ENCODE measurements at places on chromosomes 16 and 17.

DNA sequence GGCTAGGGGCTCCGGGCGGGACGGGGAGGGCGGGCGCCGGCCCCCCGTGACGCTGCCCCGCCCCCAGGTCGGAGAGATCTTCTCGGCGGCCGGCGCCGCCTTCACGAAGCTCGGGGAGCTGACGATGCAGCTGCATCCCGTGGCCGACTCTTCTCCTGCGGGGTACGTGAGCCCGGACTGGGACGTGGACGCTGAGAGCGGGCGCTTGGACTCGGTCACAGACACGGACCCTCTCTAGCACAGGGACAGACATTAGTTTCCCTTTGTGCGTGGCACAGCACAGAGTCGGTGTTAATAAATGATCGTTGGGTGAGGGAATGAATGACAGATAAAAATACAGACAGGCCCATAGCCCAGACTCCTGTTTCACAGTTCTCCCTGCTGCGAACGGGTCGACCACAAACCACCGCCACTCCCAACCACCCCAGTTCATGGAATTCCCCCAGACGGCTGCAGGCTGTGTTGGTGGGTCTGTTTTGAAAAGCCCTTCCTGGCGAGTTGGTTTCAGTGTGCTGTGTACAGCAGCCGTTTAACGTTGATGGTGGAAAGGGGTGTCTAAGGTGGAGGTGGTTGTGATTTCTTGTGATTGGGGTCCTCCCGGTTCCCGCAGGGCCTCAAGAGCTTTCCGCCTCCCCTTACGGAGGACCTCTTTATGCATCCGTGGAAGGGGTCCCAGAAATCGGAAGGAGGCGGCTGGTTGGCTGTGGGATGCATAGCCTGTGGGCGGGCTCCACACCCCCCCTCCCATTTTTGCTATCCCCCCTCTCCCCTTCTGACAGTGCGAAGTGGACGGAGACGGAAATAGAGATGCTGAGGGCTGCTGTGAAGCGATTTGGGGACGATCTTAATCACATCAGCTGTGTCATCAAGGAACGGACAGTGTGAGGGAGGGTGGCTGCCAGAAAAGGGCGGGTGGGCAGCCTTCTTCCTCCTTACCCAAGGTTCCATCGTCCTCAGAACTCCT, 2.9 kb downstream of the RNASEK start:
- no peak for DNase-seq

DNA sequence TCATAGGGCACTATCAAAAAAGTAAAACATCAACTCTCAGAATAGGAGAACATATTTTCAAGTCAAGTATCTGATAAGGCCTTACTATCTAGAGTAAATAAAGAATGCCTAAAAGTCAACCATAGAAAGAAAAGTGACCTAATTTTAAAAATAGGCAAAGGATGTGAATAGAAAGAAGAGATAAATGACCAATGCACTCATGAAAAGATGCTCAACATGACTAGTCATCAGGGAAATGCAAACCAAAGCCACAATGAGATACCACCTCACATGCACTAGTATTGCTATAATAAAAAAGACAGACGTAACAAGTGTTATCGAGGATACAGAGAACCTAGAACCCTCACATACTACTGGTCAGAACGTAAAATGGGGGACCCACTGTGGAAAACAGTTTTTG, 90.8 kb downstream of the DYNLRB2 start:
- DNase-seq: no peak

- no peak for DNase-seq
Observed at GRCh38 chr16:74500907-74501306, 79.6 kb upstream of the CLEC18B start.

DNA sequence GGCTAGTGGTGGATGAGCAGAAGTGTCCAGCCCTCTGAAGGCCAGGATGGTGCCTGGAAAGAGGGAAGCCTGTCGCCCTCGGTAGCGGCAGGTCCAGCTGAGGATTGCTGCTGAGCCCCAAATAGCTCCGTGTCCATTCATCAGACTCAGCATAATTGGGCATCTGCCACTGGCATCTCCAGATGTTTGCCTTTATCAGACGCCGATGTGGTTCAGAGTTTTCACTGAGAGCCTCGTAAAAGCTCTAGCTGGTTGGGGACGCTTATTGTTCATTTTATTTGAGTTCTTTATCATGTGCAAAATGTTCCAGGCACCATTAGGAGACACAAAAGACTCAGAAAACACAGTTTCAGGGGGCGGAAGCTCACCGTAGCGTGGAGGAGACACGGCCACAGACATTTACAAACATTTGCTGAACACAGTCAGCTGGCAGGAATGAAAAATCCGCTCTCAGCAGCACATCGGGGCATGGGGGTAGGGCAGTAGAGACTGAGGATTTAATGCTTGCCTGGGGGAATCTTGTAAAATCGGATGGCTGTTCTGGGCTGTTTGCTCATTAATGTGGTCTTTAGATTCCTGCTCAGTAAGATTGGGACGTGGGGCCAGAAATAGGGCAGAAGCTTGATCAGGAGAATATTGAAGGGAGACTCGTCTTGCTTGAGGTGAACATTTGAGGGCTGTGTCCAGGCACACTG, 41.7 kb downstream of the SMPD3 start:
- peak; percentile 5 for DNase-seq

- DNase-seq: no peak
Observed at GRCh38 chr17:33905338-33905800, 349.7 kb upstream of the CCL2 start.

- DNase-seq: no peak
Observed at GRCh38 chr16:79393564-79393963, 207.0 kb downstream of the MAF start.

- DNase-seq: no peak
Observed at GRCh38 chr17:39576187-39576586, 31.5 kb downstream of the NEUROD2 start.

DNA sequence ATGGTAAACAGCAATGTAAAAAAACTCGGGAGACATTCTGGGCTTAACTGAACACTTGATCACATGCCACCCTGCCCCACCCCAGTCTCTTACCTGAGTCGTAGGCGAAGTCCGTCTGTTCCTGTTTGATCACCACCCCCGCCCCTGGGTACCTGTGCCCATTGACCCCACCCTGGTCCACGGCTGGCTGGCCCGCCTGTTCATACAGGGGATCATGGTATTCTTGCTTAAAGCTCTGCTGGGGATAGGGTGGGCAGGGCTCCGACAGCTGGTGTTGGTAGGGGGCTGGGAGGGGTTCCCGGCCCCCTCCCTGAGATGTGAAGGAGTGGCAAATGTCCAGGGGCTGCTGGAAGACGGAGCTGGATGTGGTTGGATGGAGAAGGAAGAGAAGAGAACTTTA, 13.6 kb downstream of the ETV4 start:
- no peak for DNase-seq

DNA sequence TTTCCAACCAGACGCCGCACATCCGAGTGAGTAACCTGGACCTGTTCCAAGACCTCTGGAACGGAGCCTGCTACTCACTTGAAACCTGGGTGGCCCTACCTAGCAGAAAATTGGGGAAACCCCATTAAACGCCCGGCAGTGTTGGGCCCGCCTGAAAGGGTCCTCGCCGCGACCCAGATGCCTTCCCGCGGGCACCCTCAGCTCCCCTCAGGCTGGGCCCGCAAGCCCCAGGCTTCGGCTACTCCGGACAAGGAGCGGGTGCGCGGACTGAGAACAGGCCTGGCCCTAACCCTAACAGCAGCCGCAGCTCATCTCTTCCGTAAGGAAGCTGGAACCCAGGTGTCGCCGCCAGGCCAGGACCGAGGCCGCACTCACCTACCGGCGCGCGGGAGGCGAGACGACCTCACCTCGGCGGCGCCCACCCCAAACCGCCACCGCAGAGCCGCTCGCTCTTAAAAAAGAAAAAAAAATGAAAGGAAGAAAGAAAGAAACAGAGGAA, 344 bp downstream of the PSME3IP1 start:
- DNase-seq: no peak

- no peak for DNase-seq
Observed at GRCh38 chr16:19382084-19382801, 35.4 kb upstream of the TMC5 start.

- DNase-seq: no peak
Observed at GRCh38 chr17:46136820-46137219, 56.4 kb downstream of the KANSL1 start.

- no peak for DNase-seq
Observed at GRCh38 chr16:972316-973002, 1.7 kb upstream of the LMF1 start.

DNA sequence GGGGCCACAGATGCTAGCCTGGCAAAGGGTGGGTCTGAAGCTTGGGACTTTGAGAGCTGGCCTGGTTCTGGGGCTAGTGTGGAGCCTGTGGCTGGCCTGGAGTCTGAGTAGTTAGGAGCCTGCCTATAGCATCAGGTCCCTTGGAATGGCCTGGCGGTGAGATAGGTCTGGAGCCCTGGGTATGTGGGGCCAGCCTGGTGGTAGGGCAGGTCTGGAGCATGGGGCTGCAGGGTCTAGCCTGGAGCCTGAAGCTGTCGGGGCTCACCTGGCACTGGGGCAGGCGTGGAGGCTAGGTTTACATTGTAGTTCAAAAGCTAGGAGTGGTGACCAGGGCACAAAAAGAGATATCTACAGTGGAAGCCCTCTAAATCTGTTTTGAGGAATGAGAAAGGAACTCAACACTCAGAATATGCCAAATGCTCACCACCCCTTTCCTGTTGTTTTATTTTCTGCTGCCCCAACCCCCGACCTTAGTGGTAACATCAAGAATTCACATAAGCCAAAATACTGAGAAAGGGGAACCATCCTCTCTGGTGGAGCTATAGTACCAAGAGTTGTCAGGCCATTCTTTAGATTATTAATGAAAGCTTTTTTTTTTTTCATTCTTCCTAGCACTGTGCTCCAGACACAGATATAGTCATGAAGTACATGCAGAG, 100.3 kb downstream of the TANC2 start:
- DNase-seq: no peak

- no peak for DNase-seq
Observed at GRCh38 chr16:73025856-73026210, 22.1 kb downstream of the ZFHX3 start.

- DNase-seq: no peak
Observed at GRCh38 chr16:50160495-50161164, 7.5 kb downstream of the TENT4B start.

DNA sequence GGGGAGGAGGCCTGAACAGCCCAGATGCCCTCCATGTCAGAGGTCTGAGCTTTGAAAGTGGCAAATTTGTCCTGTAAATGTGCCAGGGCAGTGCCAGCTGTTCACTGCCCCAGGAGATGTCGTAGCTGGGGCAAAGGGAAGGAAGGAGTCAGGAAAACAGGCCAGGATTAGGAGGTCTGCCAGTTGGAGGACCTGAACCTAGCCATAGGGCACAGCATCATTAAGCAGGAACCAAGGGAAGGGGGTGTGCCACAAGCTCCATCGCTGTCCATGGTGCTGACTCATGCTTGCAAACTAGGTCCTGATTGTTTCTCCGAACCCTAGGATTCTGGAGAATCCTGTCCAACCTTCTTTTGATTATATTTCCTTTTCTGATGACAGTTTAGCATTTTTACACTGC, 124.2 kb downstream of the TMEM132E start:
- no peak for DNase-seq

DNA sequence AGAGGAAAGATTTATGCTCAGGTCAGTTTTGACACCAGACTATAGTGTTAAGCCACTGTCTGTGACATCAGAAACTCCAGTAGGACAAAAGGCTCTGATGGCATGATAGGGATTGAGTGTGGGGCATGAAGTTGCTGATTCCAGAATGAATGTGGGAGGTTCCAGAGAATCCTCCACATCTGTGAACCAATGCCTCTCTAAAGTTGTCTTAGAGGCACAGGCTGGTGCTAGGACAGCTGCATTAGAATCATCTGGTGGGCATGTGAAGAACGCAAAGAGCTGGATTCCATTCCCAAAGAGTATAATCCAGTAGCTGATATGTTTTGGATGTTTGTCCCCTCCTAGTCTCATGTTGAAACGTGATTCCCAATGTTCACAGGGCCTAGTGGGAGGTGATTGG, 32.1 kb upstream of the NLK start:
- no peak for DNase-seq

- no peak for DNase-seq
Observed at GRCh38 chr17:18231164-18231563, 5.7 kb downstream of the LLGL1 start.

DNA sequence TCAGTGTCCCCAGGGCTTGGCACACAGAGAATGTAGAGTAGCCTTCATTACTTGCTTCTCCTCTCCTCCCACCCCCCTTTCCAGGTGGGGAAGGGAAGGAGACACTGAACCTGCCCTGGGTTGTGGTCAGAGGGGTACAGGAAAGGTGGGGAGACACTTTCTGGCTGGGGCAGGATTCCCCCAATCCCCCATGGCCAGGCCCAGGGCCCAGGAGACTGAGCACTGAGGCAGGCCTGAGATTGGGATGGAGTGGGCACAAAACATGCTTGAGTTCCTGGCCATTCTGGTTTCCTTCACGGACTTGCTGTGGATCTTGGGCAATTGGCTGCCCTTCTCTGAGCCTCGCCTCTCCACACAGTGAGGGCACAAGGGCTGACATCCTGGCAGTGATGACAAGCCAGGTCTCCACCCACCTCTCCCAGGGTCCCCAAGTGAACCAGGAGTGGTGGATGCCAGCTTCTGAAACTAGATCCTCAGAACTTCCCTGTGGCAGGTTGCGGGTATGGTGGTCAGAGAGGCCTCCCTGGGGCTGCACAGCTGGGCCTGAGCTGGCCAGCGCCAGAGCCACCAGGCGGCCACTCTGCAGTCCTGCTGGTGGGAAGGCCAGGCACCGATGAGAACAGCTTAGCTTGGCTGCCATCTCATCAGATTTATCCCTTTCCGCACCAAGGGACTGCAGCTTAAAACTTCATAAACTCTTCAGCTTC, 9.3 kb downstream of the ZNF629 start:
- DNase-seq: no peak

GRCh38 chr17:11334493-11334892, 93.5 kb downstream of the SHISA6 start:
- no peak for DNase-seq

GRCh38 chr16:35195864-35196216, 1736.4 kb downstream of the TP53TG3F start:
- no peak for DNase-seq

DNA sequence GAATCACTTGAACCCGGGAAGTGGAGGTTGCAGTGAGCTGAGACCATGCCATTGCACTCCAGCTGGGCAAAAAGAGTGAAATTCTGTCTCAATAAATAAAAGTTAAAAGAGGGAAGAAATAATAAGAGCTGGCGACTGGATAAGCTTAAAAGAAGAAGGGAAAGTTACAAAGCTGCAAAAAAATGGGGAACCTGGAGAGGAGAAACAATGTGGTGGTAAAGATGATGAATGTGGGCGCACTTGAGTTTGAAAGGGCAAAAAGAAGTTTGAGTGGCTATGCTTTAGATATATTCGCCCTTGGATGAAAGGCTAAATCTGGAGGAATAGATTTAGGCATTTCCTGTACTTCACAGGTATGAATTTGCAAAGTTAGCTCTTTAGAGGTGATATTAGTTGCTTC, 53.0 kb upstream of the YPEL2 start:
- no peak for DNase-seq

DNA sequence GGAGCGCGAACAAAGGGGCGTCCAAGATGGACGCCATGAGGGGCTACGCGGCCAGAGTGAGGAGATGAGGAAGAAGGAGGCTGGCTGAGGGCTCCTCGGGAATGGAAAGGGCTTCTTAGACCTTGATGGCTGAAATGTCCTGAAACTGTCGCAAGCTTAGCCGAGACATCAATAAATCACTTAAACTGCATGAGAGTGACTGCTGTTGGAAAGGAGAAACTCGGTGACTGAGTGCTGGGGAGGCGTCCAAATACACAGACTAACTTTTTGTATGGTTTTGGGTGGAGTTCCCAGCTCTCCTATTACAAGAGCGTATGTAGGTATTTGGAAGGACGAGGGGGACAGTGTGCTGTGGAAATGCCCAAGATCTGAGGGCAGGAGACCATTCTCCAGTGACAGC, 1.4 kb upstream of the GEMIN4 start:
- DNase-seq: no peak

All from AG09319 (cell line).